ENCODE measurements at places on chromosomes 2 and 18. TPM values are rescaled to one million over a fixed set of nuclear protein-coding genes. Genes with fewer than 3 reads are reported as not detected.

GRCh38 chr2:39534095-39534711 lies 97.1 kb upstream of the MAP4K3 start:
- no peak for DNase-seq

Gene SPHKAP
- total RNA-seq: not detected

DNA sequence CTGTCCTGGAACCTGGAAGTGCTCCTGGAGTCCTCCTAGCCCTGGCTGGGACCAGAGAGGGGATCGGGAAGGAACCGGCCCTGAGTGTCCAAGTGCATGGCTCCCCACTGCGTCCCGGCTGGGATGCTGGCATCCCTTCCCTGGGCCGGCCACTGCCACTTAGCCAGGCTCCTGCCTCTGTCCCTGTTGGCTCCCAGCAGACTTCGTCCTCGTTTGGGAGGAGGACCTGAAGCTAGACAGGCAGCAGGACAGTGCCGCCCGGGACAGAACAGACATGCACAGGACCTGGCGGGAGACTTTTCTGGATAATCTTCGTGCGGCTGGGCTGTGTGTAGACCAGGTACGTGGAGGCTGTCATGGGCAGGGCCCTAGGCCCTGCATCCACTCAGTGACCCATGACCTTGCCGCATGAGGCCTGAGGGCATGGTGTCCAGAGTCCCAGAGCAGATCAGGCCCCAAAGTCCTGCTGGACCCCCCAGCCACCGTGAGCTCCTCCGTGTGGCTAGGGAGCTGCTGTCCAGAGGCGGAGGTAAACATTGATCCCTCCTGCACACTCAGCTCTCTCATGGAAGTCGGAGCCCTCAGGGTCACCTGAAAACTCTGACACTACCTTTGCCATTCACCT lies 7.1 kb downstream of the ANO7 start:
- DNase-seq: no peak

Gene C2orf80
- not detected for total RNA-seq

GRCh38 chr18:26133652-26134051 lies at the start of gene PSMA8:
Gene PSMA8 (plus strand): TSS chr18:26133869. CDS start chr18:26133966, 97 bp downstream.
- peak; percentile 21 for DNase-seq

- no peak for DNase-seq
Measured at GRCh38 chr2:237156031-237156856, 70.6 kb downstream of the COPS8 start.

Gene SCTR
- not detected for total RNA-seq

DNA sequence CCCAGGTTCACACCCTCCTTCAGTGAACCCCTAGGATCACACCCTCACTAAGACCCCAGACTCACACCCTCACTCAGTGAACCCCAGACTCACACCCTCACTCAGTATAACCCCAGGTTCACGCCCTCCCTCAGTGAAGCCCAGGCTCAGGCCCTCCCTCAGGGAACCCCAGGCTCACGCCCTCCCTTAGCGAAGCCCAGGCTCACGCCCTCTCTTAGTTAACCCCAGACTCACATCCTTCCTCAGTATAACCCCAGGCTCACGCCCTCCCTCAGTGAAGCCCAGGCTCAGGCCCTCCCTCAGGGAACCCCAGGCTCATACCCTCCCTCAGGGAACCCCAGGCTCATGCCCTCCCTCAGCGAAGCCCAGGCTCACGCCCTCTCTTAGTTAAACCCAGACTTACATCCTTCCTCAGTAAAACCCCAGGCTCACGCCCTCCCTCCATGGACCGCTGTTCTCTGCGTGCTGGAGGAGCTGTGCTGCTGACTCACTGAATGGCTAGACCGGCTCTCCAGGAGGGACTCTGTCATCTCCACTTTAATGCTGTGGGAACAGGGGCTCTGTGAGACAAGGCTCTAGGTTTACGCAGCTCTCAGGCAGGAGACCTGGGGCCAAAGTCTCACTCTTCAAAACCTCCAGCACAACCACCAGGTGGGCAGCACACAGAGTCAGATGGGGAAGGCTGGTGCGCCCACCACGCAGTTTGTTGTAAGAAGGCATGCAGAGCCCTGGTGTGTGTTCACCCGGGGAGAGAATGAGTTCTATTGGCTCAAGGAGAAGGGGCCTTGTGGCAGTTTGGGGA lies 506.9 kb upstream of the MYT1L start:
- no peak for DNase-seq

- DNase-seq: no peak
Measured at GRCh38 chr2:98157557-98157956, 70.6 kb downstream of the VWA3B start.

GRCh38 chr18:74191577-74191976 lies 43.3 kb downstream of the TIMM21 start:
- DNase-seq: no peak

Gene FBXO48
- total RNA-seq: 1.1 TPM

DNA sequence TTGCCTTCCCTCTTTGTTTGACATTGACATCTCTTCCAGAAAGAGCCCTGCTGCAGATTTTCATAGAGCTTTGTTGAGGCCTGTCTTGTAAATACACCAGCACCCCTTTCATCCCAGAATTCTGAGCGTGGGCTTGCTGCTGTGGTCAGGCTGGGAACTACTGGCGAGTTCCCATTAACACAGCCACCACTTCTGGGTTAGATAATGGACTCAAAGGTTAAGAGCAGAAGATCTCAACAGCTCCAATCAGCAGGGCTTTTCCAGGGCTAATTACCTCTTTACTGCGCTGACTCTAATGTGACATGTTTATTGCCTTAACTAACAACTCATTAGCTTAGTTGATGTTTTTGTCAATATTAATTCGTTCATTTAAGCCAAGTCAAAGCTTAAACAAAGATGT lies 235.9 kb upstream of the BOD1L2 start:
- DNase-seq: no peak

DNA sequence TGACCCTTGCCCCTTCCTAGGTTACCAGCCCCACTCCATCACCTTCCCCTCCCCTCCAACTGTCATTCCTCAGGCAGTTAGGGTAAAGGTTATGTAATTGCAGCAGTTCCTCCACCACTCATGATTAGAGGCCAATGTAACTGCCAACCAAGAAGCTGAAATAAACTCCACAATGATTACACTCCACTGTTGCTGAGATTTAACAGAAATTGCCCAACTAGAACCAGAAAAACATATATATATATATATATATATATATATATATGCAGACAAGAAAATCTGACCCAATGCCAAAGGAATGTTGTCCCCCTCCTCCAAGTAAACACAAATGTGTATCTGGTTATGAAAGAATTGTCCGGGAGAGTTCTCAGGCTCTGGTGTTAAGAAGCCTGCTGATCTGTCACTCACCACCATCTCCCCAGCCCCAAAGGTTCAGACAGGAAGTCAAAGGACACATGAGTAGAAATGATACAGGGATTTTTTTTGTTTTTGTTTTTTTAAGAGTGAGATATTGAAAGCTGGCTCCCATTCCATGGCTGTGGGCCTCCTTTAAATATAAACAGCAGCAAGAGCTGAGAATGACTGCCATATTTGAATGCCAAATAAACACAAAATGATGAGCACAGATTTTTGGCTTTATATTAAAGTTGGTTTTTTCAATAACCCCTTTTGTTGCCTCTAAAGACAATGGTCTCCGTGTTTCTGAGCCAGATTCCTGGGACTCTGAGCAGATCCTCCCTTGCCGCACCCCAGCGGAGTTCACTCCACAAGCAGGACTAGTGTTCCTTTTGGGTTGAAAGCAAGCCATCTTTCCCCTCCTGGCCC lies 127.2 kb upstream of the MAPRE2 start:
- no peak for DNase-seq

Gene CHPF
- 9.6 TPM for total RNA-seq

Gene PLEK
- 368 TPM for total RNA-seq

DNA sequence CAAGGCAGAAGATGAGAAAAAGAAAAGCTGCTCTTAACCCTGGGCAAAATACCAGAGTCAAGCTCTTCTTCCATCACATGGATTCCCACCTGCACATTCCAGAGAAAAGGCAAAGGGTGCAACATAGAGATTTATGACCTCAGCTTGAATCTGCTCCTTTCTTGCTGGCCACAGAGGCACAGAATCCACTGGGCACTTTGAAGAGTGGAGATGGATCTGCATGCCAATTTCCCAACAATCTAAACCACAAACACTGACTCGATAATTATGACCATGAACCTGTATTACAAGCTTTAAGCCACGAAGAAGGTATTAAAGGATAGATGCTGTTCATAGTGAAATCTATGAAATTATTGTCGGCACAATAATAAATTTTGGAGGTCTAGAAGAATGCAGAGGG lies 237.3 kb downstream of the PID1 start:
- DNase-seq: no peak

Gene HSPD1
- 113 TPM for total RNA-seq

Gene EGR4
- 1.1 TPM for total RNA-seq

DNA sequence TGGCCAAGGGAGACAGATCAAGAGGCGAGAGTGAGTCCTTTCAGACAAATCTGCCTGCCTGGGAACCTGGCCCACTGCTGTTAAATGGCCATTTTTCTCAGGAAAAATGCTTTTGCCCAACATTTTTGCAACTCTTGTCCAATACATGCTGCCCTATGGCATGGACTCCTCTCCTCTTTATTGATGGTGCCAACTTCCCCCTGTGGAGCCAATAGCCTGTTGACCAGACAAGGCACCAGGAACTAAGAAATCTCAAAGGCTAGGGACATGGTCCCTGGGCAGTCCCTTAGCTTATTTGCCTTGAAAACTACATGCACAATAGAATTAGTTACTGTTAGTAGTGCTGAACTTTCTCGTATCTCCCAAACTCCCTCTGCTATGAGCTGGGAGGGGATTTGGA lies 91.8 kb upstream of the ACVR1C start:
- DNase-seq: no peak

Gene SERPINB10
- not detected for total RNA-seq

GRCh38 chr18:31451625-31452024 lies 4.1 kb downstream of the DSG3 start:
- no peak for DNase-seq

DNA sequence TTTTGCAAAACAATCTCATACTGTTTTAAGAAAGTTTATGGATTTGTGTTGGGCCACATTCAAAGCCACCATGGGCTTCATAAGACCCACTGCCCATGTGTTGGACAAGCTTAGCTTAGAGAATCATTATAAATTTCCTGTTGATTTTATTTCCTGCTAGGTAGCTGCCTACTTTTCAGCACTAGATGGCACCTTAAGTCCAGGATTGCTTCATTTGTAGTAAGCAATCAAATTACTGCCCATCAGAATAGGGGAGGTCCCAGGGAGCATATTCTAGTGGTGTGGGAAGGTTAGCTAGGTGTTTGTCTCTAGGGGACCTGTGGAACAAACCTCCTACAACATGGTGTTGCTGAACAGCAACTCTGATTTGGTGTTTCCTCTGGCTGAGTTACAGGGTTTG lies 11.0 kb upstream of the DCDC2C start:
- no peak for DNase-seq

Gene RESP18
- not detected for total RNA-seq

GRCh38 chr2:173033084-173033483 lies 42.6 kb upstream of the MAP3K20 start:
- no peak for DNase-seq

- no peak for DNase-seq
Measured at GRCh38 chr2:227410191-227410590, 22.4 kb upstream of the SCYGR1 start.
